Mesenteric fat pad (tissue), 1 donor: ENCODE measurements at places on chromosomes 11 and 22. TPM values are rescaled to one million over a fixed set of nuclear protein-coding genes. Genes with fewer than 3 reads are reported as not detected.

DNA sequence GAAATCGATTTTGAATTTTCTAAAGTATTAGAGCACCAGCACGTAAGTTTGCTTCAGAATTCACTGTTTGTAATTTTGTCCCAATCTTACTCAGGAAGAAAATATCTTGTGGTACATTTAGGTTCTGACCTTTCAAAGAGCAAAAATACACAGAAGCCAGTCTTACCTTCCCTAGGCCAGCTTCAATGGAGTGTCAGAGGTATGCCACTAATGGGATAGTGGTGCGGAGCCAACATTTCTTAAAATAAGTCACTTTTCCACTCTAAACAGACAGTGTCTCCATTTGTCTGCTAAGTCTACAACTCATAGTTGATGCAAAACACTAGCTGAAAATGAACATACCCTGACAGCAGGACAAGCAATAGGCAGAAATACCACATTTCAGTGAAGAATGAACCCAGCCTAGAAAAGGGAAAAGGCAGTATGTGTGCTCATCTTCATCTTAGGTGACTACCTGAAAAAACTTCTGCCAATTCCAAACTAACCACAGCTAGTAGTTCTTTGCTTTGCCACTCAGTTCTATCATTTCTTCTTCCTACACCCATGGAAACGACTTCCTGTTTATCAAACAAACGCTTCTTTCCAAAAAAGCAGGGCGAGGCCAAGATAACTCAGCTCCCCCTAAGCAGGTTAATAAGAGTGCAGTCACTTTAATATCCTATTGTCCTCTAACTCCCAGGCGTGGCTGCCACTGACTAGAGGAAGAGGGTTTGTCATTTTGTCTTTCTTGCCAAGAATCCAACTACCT, 94.0 kb upstream of the APOA1 start:
- DNase-seq, result no peak

DNA sequence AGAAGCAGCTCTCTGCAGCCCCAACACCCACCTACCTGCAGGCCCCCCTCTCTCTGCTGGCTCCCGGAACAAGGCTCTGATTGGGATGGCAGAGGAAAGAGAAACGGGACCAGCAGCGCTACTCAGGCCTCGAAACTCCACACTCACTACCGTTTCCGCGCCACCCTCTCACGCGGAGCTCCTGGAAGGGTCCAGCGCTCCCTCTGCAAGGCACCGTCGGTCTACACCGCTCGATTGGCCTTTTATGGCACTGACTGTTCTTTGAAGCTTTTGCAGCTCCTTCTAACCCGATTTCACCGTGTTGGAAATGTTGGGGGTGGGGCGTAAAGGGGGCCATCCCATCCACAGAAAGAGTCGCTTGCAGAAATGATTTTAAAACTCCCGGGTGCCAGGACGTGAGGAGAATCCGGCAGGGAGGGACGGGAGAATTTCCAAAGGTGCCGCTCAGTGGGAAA, 323 bp upstream of the PANX1 start:
- DNase-seq, result no peak

- no peak for DNase-seq
Observed at GRCh38 chr11:34203377-34203871, 98.0 kb downstream of the NAT10 start.

GRCh38 chr11:75767228-75767572, 1.4 kb upstream of the DGAT2 start:
- no peak for DNase-seq

DNA sequence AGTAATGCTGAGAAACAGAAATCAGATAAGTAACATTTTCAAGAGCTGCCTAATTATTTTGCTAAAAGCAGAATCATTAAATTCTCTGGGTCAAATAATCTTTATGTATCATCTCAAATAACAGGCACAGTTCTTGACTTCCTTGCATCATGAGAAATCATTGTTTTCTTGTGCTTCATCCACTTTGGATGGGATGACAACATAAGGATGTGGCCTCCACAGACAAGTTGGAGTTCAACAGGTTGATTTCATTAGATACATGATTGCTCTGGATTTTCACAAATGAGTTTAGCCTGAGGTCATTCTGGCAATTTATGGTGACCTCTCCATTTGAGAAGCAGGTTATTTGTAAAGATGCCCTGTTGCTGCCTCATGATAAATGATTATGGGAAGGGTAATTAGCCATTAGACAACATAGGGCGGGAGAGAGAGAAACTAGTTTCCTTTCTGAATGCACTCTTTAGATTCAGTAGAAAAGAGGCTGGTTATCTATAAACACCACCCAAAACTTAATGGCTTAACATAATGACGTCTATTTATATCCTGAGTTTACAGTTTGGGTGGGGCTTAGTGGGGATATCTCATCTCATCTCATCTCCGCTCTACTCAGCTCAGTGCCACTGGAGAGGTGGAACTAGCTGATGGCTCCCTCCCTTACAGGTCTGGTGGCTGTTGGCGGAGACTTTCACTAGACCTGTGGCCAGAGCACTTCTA, 35.0 kb upstream of the ADORA2A start:
- DNase-seq, result no peak

The KCNQ1 gene
- 10.7 TPM for total RNA-seq
